ENCODE measurements at places on chromosomes 12 and 14.
A peak's percentile ranks its signal among the peaks of the same experiment; 100 is the strongest.

DNA sequence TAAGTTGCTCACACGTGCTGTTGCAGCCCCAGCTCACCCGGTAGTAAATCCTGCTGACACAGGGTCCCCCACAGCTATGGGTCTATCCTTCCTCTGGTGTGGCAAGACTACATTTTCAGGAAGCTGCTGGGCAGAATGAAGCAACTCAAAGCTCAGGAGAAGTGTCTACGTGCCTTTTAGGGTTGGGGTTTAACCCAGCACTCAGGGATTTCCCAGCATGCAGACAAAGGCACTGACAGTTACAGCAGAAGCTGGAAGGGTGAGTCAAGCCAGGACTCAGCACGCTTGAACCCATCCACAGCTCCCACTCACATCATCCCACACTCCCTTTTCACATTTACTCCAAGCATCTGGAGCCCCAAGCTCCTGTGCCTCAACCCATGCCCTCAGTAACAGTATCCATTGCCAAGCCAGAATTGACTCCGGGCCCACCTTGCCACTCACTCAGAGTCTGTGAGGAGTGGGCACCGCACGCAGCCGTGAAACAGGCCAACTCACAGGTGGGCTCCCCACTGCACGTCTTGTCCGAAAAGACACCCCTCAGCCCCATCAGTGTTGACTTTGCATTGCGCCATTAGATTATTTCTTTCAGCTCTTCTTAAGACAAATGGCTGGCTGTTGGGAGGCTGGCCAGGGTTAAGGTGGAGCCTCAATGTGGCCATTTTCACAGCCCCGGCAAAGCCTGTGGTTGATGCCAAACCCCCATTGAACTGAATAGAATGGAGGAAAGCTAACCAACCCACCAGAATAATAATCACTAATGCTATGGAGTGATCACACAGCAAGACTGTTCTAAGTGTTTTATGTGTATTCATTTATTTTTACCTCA lies 59.6 kb downstream of the ZFP36L1 start:
- DNase-seq: no peak

GRCh38 chr12:46197883-46198282 lies 71.0 kb downstream of the SLC38A1 start:
- DNase-seq: no peak

GRCh38 chr14:56162476-56162875 lies 44.3 kb downstream of the PELI2 start:
- DNase-seq: no peak

- DNase-seq: no peak
Measured at GRCh38 chr14:50037852-50038251, 78.5 kb downstream of the VCPKMT start.

GRCh38 chr12:3333583-3333982 lies 157.4 kb upstream of the PRMT8 start:
- DNase-seq: peak; percentile 38

GRCh38 chr14:102901633-102902032 lies 20.8 kb upstream of the AMN start:
- no peak for DNase-seq

DNA sequence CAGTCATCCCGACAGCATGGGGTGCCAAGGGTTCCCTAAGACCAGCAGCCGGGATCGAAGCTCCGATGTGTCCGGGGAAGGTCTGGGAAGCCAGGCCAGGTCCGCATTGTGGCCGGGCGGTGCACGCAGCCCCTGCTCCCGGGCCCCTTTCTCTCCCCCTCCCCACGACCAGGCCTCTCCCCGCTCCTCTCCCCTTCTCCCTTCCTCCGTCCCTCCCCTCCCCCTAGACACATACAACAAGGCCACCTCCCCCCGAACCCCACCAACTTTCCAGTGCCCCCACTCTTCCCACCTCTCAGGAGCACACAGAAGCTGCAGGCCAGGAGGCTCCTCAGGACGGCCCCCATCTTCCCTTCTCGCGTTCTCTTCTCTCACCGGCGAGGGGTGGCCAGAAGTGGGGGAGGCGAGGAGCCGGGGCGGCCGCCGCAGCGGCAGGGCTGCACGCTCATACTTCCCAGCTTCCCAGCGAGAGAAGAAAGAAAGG lies 413 bp downstream of the LRP6 start:
- DNase-seq: no peak

- no peak for DNase-seq
Measured at GRCh38 chr12:49190974-49191373, 2.1 kb upstream of the TUBA1A start.

- DNase-seq: peak; percentile 90
Measured at GRCh38 chr12:52280796-52281560, 6.5 kb downstream of the KRT86 start.

DNA sequence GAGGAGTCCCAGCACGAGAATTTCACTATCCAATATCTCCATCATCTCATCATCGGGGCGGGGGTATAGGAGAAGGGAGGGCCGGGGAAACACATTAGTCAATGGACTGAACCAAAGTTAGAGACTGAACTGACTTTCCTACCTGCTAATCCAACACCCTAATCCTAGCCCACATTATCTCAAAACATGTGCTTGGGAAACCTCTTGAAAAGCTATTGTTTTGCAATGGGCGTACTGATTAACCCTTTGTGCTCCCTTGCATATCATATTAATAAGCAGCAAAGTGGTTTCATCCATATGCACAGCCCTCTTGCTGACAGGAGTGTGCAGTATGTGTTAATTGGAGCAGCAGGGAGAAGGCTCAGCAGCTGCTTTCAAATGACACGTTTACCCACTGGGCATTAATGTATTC lies 125.7 kb upstream of the GRIP1 start:
- DNase-seq: no peak

- no peak for DNase-seq
Measured at GRCh38 chr12:99170461-99170860, 477.1 kb upstream of the GARIN6 start.

- no peak for DNase-seq
Measured at GRCh38 chr14:90487462-90487861, 90.6 kb downstream of the CALM1 start.

GRCh38 chr14:99255621-99256482 lies 16.1 kb downstream of the BCL11B start:
- no peak for DNase-seq

GRCh38 chr12:83102499-83102898 lies 415.8 kb downstream of the TMTC2 start:
- no peak for DNase-seq

GRCh38 chr12:116213014-116213413 lies 64.5 kb downstream of the MED13L start:
- DNase-seq: no peak

- DNase-seq: no peak
Measured at GRCh38 chr12:52358575-52359350, 8.5 kb downstream of the KRT85 start.

DNA sequence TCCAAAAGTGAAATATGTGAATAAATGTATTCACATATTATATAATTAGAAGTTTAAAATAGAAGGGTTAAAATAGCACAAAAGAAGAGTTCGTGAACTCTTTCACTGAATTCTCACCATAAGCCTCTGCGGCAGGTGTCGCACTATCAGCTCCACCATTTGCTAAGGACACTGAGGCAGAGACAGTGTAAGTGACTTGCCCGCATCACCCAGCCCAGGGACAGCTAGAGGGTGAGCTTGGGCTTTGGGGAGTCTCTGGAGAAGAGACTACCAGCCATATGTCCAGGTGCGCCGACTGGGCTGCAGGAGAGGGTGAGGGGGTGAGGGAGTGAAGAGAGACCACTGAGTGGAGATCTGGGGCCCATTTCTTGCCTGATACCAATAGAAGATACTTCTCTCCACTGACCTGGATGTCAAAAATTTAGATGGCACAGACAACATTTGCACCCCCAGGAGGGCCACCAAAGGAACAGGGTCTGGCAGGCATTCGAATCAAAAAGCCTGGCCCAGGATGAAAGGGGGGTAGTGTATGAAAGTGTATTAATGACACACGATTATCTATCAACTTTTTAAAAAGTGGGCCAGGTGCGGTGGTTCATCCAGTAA lies 28.5 kb downstream of the FAIM2 start:
- DNase-seq: no peak

- DNase-seq: no peak
Measured at GRCh38 chr14:91693346-91693745, 38.5 kb downstream of the CATSPERB start.

DNA sequence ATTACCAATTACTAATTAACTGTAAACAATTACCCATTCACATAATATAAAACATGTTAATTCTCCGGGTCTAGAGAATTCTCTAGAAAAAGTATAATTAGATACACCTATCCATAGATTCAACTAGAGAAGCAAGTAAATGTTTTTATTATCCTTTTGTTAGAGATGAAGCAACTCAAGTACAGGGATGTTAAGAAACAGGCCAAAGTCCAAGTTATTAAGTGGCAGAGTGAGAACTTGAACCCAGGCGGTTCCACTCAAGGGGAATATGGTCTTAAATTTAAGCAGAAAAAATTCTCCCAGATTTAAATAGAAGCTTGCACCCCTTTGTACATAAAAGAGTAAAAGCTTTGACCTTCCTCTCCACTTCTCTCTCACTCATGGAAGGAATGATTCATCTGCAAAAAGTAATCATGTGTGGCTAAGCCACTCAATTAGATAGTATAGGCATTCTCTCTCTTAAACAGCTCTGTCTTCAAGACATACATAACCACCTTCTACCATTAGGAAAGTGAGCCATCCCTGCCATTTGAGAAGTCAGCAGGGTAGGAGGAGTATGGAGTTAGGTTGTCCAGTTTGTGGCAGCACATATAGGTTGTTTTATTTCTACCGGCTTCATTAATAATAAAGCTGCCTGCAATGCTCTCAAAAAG lies 34.1 kb downstream of the ERGIC2 start:
- DNase-seq: no peak
